ENCODE measurements at places on chromosomes 3 and 15. TPM values are rescaled to one million over a fixed set of nuclear protein-coding genes. Genes with fewer than 3 reads are reported as not detected.

The ARL14 gene
- total RNA-seq: not detected

The SLC51A gene
- 0.31 TPM for total RNA-seq

The CRABP1 gene
- total RNA-seq: not detected

The NDN gene
- total RNA-seq: 0.31 TPM

The NRROS gene
- 43.4 TPM for total RNA-seq

The BTBD1 gene
- 77.3 TPM for total RNA-seq

The PAQR9 gene
- not detected for total RNA-seq
